ENCODE measurements at places on chromosomes 16 and 17.

DNA sequence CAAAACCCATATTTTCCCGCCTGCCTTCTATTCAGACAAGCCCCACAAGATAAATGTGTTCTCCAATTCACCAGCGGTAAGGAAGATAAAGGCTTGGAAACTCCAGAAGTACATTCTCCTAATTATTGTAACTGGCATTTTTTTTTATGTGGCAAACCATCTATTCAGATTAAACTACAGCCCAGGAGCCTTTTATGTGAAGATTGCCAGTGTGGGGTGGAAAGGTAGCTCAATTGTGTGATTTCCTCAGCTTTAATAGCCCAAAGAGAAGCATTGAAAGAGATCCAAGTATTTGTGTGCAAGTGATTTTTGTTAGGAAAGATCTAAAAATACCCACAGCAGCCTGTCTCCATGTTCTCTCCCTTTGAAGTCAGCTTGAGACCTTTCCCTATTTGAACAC is 451.4 kb upstream of the CCL2 start:
- no peak for DNase-seq

DNA sequence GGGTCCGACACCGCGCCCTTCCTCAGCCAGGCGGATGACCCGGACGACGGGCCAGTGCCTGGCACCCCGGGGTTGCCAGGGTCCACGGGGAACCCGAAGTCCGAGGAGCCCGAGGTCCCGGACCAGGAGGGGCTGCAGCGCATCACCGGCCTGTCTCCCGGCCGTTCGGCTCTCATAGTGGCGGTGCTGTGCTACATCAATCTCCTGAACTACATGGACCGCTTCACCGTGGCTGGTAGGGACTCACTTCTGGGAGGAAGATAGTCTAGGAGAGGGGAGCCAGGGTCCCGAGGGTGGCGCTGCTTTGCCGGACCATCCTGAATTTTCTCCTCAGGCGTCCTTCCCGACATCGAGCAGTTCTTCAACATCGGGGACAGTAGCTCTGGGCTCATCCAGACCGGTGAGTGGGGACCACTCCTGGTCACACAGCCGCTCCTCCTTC is 601 bp downstream of the SPNS1 start:
- DNase-seq: no peak

DNA sequence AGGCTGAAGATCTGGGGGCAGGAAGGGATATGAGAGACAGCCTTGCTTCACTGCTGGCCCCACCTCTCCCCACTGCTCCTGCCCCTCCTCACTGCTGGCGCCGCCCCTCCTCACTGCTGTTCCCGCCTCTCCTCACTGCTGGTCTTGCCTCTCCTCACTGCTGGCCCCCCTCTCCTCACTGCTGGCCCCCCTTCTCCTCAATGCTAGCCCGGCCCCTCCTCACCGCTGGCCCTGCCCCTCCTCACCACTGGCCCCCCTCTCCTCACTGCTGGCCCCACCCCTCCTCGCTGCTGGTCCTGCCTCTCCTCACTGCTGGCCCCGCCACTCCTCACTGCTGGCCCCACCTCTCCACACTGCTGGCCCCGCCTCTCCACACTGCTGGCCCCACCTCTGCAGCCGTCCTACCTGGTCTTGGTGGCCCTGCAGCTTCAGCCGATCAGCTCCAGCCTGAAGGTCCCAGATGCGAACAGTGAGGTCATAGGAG is 9.5 kb upstream of the PAM16 start:
- peak; percentile 44 for DNase-seq

GRCh38 chr16:88700636-88701482 is 5.3 kb downstream of the RNF166 start:
- peak; percentile 75 for DNase-seq

DNA sequence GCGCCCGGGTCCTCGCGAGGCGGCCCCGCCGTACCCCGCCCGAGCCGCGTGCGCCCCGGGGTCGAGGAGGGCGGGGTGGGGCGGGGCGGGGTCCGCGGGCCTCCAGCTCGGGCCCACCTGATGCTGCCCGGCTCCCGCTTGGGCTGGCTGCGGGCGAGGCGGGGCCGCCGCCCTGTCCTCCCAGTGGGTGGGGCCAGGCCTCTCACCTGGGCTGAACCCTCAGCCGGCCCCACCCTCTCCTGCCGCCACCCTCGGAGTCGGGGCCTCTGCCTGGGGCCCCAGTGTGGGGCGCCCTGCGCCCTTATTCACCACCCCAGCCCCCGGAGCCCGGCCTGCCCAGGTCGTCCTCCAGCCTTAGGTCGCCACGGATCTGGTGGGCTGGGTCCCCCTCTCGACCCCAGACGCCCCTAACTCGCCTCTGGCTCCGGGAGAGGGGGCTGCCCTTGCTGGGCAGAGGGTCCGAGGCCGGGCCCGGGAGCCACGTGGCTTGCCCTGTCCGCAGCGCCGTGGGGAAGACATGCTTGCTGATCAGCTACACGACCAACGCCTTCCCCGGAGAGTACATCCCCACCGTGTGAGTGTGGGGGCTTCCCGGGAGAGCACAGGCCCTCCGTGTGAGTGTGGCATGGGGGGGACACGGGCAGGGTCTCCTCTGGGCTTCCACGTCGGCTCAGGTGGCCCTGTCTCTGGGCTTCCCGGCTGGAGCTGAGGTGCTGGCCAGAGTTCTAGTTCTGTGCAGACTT is 578 bp downstream of the RAC3 start:
- no peak for DNase-seq

- peak; percentile 12 for DNase-seq
These were observed 220.0 kb downstream of the NTN1 start for GRCh38 chr17:9241371-9241712.

DNA sequence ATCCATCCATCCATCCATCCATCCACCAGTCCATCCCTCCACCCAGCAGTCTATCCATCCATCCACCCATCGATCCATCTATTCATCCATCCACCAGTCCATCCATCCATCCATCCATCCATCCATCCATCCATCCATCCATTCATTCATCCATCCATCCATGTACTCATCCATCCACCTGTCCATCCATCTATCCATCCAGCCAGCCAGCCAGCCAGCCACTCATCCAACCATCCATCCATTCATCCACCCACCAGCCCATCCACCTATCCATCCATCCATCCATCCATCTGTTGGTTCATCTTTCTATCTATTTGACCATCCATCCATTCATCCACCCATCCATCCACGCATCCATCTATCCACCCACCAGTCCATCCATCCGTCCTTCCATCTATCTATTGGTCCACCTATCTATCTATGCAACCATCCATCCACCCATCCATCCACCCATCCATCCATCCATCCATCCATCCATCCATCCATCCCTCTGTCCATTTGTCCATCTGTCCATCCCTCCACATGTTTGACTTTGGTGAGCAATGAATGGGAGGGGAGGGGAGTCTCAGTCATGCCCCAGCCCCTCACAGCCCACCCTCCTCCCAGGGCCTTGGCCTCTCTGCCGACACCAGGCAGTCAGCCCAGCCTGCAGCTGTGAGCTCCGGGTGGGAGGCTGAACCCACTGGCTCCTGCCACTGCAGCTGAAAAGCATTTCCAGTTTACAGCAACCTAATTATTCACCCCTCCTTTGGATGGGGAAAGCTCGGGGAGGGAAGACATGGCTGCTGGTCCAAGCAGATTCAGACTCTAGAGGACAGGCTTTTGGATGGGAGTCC is 38.1 kb upstream of the SSTR5 start:
- DNase-seq: no peak

DNA sequence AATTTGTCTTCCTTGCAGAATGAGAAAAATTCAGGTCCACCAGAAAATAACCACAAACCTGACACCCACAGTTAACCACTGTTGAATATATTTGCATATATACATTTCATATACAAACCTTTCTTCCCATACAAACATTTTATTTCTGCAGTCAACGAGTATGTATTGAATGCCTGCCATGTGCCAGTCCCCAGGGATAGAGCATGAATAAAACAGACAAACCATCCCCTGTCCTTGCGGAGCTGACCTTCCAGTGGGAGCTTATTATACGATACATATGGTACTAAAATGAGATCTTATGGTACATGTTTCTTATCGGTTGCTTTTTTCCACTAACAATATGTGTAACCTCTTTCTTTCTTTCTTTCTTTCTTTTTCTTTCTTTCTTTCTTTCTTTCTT is 116.7 kb downstream of the PITPNC1 start:
- no peak for DNase-seq

DNA sequence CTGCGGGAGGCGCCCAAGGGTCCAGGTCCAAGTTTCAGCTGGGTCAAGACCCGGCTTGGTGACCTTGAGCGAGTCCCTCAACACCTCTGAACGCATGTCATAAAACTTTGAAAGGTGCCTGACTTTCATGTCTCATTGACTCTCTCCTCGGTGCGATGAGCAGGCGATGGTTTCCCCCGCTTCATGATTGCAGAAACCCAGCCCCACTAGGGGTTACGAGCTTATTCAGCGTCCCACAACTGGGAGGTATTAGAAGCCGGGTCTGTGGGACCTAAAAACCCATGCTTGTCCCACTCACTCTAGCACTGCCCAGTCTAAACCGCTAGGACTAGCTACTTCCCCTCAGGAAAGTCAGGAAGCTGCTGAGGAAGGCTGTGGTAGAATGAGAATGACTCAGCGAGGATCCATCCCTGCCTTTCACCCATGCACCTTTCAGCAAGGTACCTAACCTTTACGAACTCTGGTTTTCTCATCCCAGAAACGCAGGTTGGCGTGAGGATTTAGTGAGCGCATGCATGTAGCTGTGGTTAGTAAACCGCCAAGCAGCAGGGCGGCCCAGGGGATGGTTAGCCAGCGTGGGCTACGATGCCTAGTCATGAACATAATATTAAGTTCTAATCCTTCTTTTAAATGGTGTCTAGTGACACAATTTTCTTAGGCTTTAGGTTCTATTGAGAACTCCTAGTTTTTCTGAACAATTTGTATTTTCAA is 26.2 kb upstream of the RFFL start:
- peak; percentile 50 for DNase-seq

- DNase-seq: no peak
These were observed 455.2 kb upstream of the ZFHX3 start for GRCh38 chr16:73503093-73503492.

GRCh38 chr17:44354582-44355561 is 8.8 kb downstream of the FAM171A2 start:
- DNase-seq: no peak

GRCh38 chr16:11361701-11362451 is 16.6 kb downstream of the RMI2 start:
- DNase-seq: peak; percentile 50

GRCh38 chr16:85141491-85142128 is 29.3 kb upstream of the CIBAR2 start:
- DNase-seq: no peak

DNA sequence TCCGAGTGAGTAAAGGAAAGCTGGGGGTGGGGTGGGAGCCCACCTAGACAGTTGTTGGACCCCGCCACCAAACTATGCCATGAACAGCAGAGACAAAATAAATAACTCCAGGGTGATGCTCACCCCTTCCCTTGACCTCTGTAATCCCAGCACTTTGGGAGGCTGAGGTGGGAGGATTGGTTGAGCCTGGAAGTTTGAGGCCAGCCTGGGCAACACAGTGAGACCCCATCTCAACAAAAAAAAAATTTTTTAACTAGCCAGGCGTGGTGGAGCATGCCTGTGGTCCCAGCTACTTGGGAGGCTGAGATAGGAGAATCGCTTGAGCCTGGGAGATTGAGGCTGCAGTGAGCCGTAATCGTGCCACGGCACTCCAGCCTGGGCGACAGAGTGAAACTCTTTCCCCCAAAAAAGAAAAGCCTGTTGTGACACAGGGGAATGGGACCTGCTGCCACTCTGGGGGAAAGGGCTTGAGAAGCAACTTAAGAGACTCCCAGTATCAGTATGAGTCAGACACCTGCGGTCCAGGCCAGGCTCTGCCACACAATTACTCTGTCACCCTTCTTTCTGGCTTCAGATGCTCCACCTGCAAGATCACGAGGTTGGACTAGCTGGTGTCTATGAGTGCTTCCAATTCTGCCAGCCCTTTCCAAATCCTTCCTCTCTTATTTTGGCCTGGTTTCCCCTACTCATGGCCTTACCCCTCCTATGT is 5.0 kb downstream of the SGCA start:
- peak; percentile 36 for DNase-seq

GRCh38 chr17:8341456-8341855 is 1.8 kb downstream of the ODF4 start:
- DNase-seq: no peak

DNA sequence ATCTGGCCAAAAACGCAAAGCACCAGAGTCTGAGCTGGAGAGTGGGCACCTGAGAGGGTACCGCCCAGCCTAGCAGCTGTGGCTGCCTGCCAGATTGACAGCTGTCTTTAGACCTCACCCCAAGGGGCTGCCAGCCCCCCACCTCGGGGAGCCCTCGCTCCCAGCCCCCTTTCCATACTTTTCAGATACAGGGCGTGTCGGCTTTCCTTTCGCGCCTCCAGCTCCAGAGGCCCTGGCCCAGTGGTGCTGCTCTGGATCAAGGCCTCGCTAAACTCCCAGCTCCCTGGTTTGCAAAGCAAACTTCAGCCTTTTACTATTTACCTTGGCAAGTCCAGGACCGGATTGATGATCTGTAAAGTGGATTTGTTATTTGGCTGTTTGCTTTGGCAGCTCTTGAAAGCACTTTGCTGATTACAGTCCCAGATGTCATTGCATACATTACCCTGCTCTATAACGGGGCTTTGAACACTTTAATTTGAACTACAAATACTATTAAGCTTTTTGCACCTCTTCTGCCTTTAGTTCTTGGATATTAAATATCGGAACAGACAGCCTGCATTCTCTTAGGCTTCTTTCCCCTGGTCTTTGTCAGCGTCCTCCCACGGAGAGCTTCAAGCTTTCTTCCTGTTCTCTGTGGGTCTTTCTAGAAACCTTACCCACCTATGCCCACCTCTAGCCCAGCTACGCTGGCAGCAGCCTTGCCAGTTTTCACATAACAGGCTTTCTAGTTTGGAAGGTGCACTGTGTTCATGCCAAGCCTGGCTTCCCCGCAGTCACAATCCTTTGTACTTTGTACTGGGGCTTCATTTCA is 63.6 kb upstream of the TBX2 start:
- no peak for DNase-seq

GRCh38 chr17:30336369-30337171 is 2.7 kb upstream of the TMIGD1 start:
- DNase-seq: peak; percentile 67

GRCh38 chr16:49921791-49922456 is 66.0 kb upstream of the ZNF423 start:
- peak; percentile 42 for DNase-seq

- no peak for DNase-seq
These were observed 2.0 kb upstream of the CCDC92B start for GRCh38 chr17:2751491-2751890.

DNA sequence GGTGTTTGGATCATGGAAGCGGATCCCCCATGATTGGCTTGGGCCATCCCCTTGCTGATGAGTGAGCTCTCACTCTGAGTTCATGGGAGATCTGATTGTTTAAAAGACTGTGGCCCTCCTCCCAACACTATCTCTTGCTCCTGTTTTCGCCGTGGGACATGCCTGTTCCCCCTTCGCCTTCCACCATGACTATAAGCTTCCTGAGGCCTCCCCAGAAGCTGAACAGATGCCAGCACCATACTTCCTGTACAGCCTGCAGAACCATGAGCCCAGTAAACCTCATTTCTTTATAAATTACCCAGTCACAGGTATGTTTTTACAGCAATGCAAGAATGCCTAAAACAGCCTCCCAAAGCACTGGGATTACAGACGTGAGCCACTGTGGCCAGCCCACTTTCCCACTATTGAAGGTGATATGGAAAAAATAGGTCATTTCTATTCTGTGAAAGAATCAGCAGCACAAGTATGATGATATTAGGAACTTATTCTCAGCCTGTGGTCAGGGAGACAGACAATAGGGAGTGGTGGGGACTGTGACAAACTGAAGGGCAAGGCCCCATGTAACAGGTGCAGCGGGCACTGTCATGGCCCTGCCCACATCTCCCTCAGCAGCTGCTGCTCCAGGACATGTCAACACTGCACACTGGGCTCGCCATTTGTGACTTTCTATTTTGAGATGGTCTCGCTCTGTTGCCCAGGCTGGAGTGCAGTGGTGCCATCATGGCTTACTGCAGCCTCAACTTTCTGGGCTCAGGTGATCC is 33.7 kb upstream of the LITAF start:
- DNase-seq: no peak
